NCI-H1436 treated with DMSO at 0.1 percent for 48 hours (cell line): ENCODE measurements at places on chromosomes 12 and 14.

- peak; percentile 48 for DNase-seq
Observed at GRCh38 chr12:6532051-6532926, 2.0 kb upstream of the GAPDH start.

DNA sequence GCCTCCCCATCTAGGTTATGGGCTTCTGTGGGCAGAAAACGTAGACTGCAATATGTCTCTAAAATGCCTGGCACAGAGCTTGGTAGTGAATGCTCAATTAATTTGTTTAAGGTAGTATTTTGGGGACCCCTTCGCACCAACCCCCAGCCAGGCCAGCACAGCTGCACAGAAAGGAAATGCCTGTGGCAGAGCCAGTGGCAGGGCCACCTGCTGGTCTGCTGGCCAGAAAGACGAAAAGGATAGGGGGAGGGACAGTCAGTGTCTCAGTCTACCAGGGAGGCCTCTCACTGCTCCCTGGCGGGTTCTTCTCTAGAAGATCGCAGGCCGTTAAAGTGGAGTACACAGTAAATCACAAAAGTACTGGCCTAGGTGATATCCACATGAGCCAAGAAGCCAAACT lies 3.5 kb downstream of the RAB15 start:
- DNase-seq = no peak

GRCh38 chr12:105386431-105386830 lies 55.9 kb downstream of the C12orf75 start:
- no peak for DNase-seq

DNA sequence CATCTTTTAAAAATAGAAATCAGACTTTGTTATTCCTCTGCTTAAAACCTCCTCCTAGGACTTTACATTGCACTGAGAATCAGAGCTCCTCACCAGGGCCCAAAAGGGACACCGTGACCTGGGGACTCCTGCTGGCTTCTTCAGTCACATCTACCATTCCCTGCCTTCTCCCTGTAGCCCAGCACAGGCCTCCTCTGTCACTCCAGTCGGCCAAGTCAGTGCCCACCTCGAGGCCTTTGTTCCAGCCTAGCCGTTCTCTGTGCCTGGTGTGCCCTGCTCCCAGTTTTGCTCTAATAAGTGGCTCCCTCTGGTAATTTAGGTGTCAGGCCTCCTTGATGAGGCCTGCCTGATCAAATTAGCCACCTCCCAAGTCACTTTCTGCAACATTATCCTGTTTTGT lies 27.4 kb downstream of the CRADD start:
- DNase-seq = no peak

DNA sequence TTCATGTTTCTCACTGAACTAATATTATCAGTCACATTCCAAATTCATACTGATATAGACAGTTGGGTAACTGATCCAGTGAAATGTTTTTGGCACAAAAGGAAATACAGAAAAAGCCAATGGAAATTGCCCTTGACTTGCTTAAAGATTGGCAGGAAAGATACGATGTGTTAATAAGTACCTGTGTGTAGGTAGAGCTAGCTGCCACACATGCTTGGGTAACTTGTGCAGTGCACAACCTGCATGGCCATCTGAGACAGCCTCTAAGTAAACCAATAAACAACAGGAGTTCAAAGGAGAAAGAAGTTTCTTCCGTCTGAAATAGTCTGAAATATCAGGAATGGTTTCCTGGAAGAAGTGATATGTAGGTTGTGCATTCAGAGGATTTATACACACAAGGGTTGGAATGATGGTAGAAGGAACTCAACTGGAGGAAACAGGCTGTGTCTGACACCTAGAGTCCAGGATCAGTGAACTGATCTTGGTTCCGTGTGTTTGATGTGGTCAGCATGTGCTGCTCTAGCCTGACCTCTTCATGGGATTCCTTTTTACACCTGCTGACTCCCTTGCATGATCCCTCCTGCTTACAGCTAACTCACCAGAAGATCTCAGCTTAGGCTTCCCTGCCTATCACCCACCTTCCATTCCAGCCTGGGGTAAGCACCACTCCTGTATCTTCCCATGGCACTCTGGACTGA lies 81.4 kb upstream of the KRR1 start:
- no peak for DNase-seq

DNA sequence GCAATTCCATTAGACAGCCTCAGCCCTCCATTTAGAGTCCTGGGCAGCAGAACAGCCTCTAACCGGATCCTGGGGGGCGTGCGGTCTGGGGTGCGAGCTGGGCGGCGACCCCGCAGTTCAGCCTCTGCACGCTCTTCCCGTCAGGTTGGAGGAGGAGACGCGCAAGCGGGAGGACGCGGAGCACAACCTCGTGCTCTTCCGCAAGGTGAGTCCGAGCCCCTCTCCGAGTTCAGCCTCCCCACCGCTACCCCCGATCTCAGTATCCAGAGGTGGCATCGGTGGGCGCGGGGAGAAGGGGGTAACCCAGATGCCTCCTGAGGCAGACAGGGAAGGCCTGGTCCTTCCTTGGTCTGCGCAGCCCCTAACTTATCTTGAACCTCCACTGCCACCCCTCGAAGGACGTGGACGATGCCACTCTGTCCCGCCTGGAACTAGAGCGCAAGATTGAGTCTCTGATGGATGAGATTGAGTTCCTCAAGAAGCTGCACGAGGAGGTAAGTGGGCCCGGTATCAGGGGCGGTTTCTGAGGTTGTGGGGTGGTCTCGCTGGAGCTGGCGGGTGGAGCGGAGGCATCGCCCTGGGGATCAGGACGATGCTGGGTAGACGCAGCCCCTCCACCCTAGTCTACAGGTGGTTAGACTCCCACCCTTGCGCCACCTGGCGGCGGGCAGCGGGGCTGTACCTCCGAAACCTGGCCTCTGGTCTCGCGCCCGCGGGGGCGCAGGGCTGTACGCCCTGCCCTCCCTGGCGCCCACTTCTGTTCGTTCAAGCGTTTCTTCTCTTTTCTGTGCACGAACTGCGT lies 1.3 kb downstream of the PRPH start:
- no peak for DNase-seq

- no peak for DNase-seq
Observed at GRCh38 chr14:64720131-64720576, 15.9 kb downstream of the PLEKHG3 start.

DNA sequence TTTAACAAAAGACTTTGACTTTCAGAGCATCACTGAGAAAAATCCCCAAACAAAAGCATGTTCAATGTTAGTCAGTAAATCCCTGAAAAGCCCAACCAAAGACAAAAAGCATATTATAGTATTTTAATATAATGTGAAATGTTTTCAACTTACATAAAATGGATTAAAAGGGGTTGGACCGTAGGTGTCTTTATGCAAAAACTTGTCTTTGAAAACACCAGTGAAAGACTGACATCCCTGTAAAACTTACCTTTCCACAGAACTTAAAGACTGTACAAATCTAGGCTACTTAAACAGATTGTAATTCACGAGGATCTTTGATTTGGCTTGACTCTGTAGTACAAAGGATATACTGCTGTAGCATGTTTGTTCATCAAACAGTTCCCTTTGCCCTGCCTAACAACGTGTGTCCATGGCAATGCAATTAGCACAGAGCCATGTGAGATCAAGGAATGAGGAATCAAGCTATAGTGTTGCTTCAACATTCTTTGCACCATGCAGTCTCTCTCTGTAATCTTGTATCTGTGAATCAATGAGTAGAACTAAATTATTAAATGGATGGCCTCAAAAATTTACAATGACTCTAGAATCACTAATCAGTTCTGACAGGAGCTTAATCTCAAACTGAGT lies 138.5 kb upstream of the SYT1 start:
- no peak for DNase-seq

DNA sequence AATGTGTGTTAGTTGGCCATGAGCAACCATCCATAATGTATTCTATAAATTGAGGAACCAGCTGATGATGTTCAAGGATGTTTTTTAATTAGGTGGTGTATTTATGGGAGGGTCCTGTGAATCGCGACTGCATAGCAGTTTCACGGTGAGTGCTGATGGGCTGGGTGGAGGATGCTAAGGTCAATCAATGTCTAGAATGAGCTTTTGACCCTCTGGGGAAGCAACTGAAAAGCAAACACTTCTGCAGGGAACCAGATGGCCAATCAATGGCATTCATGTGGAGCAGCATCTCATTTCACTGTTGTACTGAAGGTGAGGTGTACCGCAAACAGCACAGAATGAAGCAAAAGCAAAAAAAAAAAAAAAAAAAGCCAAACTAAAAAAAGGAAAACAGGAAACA lies 676.1 kb upstream of the TMEM132C start:
- DNase-seq = no peak

DNA sequence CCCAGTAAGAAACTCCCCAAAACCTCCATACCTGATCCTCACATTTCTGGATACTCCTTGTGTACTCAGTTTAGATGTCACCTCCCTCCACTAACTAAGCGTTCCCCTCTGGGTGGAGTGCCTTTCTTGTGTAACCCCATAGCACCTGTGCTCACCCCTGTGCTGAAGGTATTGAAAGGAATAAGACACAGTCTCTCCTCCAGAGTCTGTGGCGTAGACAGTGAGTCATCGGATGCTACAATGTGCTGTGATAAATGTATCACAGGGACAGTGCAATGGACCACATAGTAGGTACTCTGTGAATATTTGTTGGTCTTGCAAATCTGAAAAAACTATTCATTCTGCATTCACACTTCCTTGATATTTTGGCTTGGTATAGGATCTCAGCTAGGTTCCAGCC lies 30.8 kb downstream of the TSPAN9 start:
- no peak for DNase-seq
